ENCODE measurements at places on chromosomes 1 and 21. TPM values are rescaled to one million over a fixed set of nuclear protein-coding genes. Genes with fewer than 3 reads are reported as not detected.

GRCh38 chr1:223062177-223062576, 80.9 kb downstream of the TLR5 start:
- DNase-seq = no peak

GRCh38 chr1:182240085-182240484, 151.5 kb downstream of the GLUL start:
- DNase-seq = no peak

OLFML2B gene
- polyA plus RNA-seq = 3.5 TPM

DNA sequence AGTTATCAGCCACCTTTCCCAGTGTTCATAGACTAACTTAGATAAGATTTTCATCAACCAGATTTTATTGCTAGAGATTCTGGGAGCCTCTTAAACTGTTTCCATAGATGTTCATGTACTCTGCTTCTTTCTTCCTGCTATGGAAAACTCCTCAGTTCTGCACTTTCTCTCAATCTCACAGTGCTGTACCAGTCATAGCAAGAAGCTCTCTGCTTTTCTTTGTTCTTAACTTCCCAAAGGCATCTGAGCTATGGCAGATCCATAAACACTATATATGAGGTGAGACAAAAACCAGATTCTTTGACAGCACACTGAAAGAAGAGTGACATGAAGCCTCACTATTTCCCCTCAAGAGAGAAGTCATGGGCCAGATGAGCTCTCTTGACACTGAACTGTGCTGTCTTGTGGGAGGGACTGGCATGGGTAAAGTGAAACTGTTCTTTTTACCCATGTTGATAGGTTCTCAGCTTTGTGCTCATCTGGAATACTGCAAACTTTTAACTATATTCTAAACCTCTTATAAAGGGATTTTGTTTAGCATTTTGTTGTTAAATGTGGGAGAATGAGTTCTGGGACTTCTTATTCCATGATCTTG, 64.2 kb upstream of the LYPLAL1 start:
- DNase-seq = no peak

GRCh38 chr1:109773203-109773899, 9.6 kb upstream of the EPS8L3 start:
- peak; percentile 94 for DNase-seq

- DNase-seq = no peak
Observed at GRCh38 chr1:27604579-27605299, 795 bp upstream of the AHDC1 start.

DNA sequence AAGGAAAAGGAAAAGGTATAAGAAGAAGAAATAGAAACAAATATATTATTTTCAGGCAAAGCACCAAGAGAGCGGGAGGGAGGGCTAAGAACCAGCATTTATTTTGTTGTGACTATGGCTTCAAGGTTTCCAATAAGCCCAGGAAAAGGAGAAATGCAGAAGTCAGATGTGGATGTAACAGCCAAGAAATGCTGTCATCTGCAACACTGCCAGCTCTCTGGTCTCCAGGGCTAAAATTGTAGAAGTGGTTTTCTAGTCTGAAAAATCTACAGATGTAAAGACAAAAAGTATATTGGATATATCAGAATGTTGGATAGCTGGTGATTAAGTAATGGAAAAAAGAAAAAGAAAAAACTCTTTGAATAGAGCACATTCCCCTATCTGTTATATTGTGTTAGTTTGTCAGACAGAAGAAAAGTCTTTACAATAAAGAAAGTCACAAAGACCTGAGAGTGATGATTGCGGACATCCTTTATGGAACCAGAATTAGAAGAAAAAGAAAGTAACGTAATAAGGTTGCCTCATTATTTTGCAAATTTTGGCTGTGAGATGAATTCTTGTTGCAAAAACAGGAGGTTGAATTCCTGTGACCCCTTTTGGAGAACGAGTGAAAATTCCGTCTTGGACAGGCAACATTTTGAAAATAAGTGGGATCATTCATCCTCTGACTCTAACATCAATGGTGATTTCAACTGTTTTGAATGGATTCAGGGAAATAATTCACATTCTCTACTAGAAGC, 938.1 kb downstream of the TTLL7 start:
- no peak for DNase-seq

- DNase-seq = no peak
Observed at GRCh38 chr1:33586106-33586505, 113.7 kb downstream of the ZSCAN20 start.

SELP gene
- 6.6 TPM for polyA plus RNA-seq

GRCh38 chr1:195908121-195908520, 700.1 kb downstream of the KCNT2 start:
- no peak for DNase-seq

- no peak for DNase-seq
Observed at GRCh38 chr1:7009741-7010525, 224.7 kb downstream of the CAMTA1 start.

- no peak for DNase-seq
Observed at GRCh38 chr1:89815611-89816010, 5.2 kb upstream of the LRRC8D start.

CD247 gene
- polyA plus RNA-seq = not detected

SMIM11 gene
- polyA plus RNA-seq = not detected

DNA sequence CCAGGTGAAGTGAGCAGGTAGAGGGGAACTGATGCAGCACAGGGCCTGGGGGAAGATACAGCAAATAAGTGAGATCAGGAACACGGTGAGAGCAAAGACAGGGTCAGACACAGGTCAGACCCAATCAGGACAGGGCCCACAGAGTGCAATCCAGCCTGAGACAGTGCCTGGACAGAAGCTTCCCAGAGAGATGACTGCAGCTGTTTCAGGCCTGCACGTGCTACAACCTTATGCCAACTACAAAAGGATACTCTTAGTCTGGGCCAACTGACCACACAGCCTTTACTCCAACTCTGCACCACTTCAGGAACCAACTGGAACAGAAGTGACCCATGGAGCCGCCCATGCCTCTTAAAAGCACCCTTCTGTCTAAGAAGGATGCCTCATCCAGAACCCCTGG, 228.0 kb downstream of the TOMM20 start:
- peak; percentile 36 for DNase-seq

RCAN3 gene
- 11.9 TPM for polyA plus RNA-seq

GRCh38 chr1:24417681-24418080, 2.1 kb downstream of the NIPAL3 start:
- no peak for DNase-seq

DNA sequence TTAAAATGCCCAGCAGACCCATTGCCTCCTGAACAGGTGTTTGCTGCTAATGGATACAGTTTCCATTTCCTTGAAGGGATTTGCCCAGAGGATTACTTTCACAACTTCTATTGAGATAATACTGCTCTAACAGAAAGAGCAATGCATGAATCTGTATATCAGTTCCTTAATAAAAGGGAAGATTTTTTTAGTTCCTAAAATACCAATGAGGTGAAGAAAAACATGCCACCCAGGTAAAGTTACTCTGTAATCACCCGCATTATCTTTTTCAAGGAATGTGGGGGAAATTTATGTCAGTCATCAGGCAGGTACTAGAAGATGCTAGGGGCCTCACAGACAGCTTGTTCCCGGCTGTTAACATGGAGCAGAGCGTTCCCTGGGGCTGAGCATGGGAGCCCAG, 41.1 kb downstream of the KCNJ15 start:
- no peak for DNase-seq

DNA sequence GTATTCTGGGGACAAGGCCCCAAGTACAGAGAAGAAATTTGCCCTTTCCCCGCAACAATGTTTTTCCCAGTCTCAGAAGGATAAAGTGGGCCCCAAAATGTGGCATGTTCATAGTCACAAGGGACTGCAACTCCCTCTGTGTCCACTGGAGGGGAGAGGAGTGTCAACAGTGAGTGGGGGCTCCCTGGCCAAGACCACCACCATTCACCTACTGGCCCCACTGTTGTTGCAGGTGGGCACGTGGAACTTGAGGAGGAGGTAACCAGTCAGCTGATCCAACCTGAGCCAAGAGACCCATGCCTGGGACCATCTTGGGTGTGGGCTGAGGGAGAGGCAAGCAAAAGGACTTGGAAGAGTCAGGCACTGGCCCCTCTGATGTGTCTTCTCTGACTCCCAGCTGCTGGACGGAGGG, 777 bp downstream of the NUDT17 start:
- no peak for DNase-seq

ARMH1 gene
- polyA plus RNA-seq = not detected

- DNase-seq = no peak
Observed at GRCh38 chr1:34916104-34916503, 13.3 kb downstream of the DLGAP3 start.

DNA sequence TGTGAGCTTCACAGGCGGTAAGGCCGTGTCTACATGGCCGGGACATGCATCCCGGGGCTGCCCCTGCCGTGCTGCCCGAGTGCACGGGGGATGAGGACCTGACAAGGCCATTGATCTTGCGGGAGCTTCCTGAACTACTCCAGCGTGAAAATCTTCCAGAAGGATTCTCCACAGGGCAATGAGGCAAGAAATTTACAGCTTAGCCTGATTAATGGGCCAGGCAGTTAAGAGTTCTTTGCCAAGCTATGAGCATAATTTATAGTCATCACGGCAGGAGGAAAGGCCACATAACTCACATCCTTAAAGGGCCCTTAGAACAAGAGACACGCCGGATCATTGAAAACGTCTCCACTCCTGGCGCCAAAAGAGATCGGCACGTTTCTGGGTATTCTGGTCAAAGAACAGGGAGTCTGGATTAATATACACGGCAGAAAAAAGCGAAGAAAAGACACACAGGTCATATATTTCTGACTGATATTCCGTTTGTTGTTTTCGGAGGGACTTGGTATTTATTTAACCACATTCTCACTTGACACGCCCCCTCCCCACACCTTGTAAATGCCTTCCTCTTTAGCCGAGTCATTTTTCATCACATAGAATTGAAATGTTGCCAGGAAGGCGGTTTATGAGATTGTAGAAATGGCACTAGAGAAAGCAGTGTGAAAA, 180.5 kb downstream of the DYRK1A start:
- DNase-seq = peak; percentile 66

DNA sequence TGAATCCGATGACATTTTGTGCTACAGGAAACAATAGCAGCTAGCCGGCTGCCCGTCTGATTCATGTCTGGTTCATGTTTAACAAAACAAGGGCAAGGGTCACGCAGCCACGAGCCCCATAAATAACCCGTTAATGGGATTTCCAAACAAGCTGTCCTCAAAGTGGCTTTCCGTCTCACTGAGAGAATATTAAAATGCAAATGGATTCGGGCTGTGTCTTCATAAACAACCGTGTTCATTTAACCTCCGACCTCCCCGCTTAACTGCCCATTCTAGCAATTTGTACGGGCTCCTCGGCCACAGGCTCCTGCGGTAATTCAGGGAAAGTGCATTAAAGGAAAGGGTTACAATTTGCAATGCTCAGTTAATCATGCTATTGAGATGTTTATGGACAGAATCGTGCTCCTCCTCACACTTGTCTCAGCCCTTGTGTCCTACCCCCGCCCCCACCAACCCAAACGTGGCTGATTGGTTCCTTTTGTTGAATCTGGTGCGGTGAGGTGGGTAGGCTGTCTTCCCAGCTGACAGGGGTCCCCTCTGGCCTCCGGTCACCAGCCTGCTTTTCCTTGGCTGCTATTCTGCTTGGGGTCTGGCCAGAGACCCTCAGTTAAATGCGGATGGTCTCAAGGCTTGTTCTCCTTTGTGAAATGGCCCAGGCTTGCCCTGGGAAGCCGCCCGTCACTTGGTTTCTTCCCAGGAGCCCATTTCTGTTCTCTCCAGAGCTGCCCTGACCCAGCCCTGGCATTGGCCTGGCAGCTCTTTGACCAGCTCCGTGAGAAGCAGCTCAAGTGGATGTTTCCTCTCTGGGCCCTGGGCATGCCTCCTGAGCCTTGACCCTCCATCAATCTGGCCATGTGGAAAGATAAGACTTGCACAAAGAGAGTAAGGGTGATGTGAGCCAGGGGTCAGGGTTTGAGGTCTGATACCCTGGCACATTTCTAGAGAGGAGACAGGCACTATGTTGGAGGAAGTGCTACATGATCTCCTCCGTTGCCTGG, 200.7 kb upstream of the POU3F1 start:
- DNase-seq = no peak

GABPB2 gene
- polyA plus RNA-seq = 4.2 TPM

GRCh38 chr1:109932679-109933078, 22.0 kb downstream of the CSF1 start:
- DNase-seq = no peak

- no peak for DNase-seq
Observed at GRCh38 chr1:176101951-176102642, 105.0 kb downstream of the COP1 start.

RXRG gene
- 0.69 TPM for polyA plus RNA-seq

LZIC gene
- polyA plus RNA-seq = 23.7 TPM

DNA sequence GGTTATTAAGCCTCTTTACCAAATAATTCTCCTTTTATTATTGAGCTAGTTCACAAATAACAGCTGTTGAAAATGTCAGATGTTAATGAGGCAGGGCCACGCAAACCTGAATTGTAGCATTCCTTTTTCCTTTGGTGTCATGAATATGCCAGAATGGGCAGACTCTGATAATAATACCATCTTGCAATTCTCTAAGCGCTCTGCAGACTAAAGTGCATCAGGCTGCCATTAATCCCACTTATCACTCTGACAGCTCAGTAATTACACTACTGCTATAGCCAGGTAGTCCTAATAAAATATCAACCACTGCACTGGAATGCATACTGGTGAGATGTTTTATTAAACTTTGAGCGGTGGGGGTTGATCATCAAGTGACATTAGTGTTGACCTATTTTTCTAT, 177.7 kb downstream of the DPYD start:
- no peak for DNase-seq

- no peak for DNase-seq
Observed at GRCh38 chr1:219340796-219341195, 167.1 kb downstream of the LYPLAL1 start.

DNA sequence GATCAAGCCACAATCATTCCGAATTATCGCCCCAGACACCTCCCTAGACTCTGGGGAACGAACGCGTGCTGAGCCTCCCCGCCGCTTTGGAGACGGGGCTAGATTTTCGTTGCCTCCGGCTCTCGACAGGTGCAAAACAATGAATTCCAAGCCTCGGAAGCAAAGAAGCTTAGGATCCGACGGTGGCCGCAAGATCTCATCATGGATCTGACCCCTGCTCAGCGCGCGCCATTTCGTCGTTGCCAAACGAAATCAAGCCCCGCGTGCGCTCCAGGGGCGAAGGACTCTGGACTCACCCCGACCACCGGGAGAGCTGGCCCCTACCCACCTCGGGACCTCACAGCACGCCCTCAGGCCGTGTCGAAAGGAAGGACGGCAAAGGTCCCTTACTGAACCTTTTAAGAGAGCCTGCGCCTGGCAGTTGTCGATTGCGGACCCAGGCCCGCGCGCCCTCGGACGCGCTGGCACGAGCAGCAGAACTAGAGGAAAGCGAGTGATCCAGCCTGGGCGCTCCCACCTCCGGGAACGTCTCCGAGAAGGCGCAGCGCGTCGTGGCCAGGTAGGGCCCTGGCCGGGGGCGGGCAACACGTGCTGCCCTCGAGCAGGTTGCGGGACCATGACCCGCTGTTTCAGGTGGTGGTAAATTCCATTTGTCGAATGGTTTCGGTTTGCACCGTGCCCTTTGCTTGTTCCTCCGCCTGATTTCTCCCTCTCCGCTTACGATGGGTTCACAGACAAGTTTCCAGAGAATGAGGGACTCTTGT, 1.6 kb upstream of the RUNX3 start:
- no peak for DNase-seq

Data from sigmoid colon (tissue), 7 donors.